ENCODE measurements at places on chromosomes 12 and 14. TPM values are rescaled to one million over a fixed set of nuclear protein-coding genes. Genes with fewer than 3 reads are reported as not detected.

Gene RNF212B
- not detected for total RNA-seq

Gene LRIG3
- total RNA-seq: 40.5 TPM

Gene LTA4H
- total RNA-seq: 314 TPM

Gene COX8C
- total RNA-seq: not detected

Gene KRT4
- total RNA-seq: 6.8 TPM

Gene ASPG
- 5.3 TPM for total RNA-seq

GRCh38 chr14:48229091-48229490, 553.7 kb upstream of the MDGA2 start:
- H3K36me3 ChIP-seq: no peaks in the 10 kb centered on the region
- no peak overlapping the region for H3K4me3 ChIP-seq
- H3K27me3 ChIP-seq: no peaks in the 10 kb centered on the region
- no peak overlapping the region for H3K27ac ChIP-seq
- no peak for DNase-seq
- no peaks in the 10 kb centered on the region for H3K4me1 ChIP-seq

DNA sequence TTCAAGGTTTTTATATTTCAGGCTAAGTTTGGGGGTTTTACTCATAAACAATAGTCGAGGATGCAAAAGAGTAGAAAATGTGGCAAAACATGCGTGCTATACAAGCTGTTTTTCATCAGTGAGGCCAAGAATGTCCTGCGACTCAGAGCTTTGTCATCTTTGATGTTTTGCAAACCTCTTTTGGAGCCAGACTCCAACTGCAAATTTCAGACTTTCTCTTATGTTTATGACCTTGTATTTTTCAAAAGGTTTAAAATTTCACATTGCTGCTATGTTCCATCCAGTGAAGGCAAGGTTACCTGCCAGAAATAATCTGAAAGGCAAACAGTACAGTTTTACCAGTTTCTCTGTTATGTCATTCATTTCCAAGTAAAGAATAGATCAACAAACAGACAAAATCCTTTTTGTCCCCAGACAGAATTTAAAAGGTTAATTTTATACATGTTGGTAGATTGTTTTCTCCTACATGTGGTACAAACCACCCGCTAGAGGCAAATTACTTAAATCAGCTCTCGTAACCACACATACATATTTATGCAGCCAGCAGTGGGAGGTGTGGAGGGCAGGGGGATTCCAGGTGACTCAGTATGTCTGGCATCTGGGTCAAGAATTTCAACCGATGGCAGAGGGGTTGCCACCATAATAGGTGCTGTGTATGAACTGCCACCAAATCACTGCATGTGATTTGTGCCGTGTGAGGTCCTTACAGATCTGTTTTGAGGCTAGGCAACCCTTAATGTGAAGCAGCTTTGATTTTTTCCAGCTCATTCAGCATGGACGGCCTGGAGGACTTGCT, 119.8 kb upstream of the CPM start:
- H3K27me3 ChIP-seq: no peaks in the 10 kb centered on the region
- no peaks in the 10 kb centered on the region for H3K36me3 ChIP-seq
- peaks cover 7% of the 10 kb centered on the region for H3K4me1 ChIP-seq
- H3K27ac ChIP-seq: no peak overlapping the region
- no peak for DNase-seq

- H3K4me3 ChIP-seq: no peak overlapping the region
- no peaks in the 10 kb centered on the region for H3K36me3 ChIP-seq
- no peaks in the 10 kb centered on the region for H3K4me1 ChIP-seq
Measured at GRCh38 chr12:14635776-14636175, 60.6 kb downstream of the GUCY2C start.

GRCh38 chr14:48725051-48725734, 861.0 kb downstream of the RPS29 start:
- H3K36me3 ChIP-seq: no peaks in the 10 kb centered on the region
- no peaks in the 10 kb centered on the region for H3K4me1 ChIP-seq
- H3K4me3 ChIP-seq: no peak overlapping the region
- no peak for DNase-seq

DNA sequence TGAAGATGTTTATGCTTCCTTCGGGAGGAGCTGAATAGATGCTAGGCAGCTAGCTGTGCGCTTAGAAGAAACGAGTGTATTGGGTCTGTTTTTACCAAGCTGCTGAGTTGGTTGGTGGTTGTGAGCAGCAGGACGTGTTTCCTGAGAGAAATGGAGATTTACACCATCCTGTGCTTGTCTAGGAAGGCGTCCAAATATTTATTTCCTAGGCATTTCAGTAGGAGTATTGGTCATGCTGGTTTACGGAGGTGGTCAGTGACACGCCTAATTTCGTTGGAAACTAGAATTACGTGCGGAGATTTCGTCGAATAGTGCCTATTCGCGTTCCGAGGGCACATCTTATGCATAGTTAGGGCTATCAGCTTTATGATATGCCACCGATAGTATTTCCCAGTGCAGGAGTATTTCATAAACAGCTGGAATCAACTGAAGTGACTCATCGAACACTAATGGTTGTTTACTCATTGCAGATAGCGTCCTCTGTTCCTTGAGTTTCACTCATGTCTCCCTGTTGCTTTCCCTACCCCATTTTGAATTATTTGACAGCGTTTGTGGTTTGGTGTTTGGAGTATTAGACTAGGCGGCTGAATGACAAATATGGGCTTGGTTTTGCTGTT, 780 bp downstream of the TBC1D15 start:
- no peak for DNase-seq
- H3K4me1 ChIP-seq: peaks cover 32% of the 10 kb centered on the region

DNA sequence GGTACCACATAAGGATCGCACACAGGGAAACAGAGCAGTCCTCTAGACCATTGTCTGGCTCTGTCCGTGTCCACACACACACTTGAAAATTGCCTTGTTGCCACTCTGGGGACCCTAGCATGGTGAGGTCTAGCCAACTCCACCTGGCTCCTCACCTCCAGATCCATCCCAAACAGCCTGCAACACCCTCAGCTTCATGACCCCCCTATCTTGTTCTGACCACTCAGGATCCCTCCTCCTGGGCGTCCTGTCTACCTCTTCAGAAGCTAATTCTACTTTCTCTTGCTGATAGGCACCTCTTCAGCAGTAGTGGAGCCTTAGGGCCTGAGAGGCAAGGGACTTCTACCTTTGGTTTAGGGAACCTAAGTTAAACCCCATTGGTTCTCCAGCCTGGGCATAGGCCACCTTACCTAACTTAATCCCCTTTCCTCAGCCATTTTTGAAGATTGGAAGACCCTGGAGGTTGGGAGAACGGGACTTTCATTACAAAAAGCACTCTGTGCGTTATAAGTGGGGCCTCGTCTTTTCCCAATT, 697 bp upstream of the HOXC5 start:
- no peak overlapping the region for H3K4me3 ChIP-seq
- no peaks in the 10 kb centered on the region for H3K36me3 ChIP-seq
- peaks cover 94% of the 10 kb centered on the region for H3K27me3 ChIP-seq

DNA sequence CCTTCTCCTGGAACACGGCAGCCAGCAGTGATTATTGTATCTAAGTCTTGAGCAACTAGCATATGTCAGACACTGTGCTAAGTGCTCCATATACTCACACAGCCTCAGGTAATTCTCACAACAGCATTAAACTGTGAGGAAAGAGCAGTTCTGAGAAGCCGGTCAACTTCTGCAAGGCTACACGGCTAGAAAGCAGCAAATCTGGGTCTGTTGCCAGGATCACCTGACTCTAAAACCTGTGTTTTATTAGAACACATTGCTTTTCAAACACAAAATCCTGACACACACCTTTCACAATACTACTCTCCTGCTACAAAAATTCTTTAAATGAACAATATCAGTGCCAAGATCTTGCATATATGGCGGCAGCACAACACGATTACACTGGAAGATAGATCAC, 49.8 kb upstream of the CRACR2A start:
- no peaks in the 10 kb centered on the region for H3K4me1 ChIP-seq
- no peak overlapping the region for H3K4me3 ChIP-seq
- H3K36me3 ChIP-seq: peaks cover 15% of the 10 kb centered on the region

GRCh38 chr12:108689314-108690190, 41.8 kb downstream of the CORO1C start:
- H3K4me3 ChIP-seq: no peak overlapping the region
- peak overlapping the region; percentile 86 for H3K27ac ChIP-seq
- DNase-seq: no peak
- no peaks in the 10 kb centered on the region for H3K27me3 ChIP-seq
